ENCODE measurements at places on chromosomes 13 and 19. TPM values are rescaled to one million over a fixed set of nuclear protein-coding genes. Genes with fewer than 3 reads are reported as not detected.
A peak's percentile ranks its signal among the peaks of the same experiment; 100 is the strongest.

GRCh38 chr19:42075364-42075615 is 676 bp upstream of the ZNF574 start:
- H3K4me3 ChIP-seq, result peak overlapping the region; percentile 29
- no peaks in the 10 kb centered on the region for H3K27me3 ChIP-seq
- peaks cover 10% of the 10 kb centered on the region for H3K36me3 ChIP-seq
- no peak for DNase-seq
- H3K4me1 ChIP-seq, result peaks cover 19% of the 10 kb centered on the region

DNA sequence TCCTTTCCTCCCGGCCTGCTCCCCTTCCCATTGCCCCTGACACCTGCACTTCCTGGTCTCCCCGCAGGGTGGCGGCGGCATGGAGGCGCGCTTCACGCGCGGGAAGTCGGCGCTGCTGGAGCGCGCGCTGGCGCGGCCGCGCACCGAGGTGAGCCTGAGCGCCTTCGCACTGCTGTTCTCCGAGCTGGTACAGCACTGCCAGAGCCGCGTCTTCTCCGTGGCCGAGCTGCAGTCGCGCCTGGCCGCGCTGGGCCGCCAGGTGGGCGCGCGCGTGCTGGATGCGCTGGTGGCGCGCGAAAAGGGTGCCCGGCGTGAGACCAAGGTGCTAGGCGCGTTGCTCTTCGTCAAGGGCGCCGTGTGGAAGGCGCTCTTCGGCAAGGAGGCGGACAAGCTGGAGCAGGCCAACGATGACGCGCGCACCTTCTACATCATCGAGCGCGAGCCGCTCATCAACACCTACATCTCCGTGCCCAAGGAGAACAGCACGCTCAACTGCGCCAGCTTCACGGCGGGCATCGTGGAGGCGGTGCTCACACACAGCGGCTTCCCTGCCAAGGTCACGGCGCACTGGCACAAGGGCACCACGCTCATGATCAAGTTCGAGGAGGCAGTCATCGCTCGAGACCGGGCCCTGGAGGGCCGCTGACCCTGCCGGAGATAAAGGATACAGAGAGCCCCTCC is 1.7 kb downstream of the TRAPPC5 start:
- peaks cover 2% of the 10 kb centered on the region for H3K36me3 ChIP-seq
- no peak overlapping the region for H3K27ac ChIP-seq
- no peak overlapping the region for H3K4me3 ChIP-seq
- no peak for DNase-seq

DNA sequence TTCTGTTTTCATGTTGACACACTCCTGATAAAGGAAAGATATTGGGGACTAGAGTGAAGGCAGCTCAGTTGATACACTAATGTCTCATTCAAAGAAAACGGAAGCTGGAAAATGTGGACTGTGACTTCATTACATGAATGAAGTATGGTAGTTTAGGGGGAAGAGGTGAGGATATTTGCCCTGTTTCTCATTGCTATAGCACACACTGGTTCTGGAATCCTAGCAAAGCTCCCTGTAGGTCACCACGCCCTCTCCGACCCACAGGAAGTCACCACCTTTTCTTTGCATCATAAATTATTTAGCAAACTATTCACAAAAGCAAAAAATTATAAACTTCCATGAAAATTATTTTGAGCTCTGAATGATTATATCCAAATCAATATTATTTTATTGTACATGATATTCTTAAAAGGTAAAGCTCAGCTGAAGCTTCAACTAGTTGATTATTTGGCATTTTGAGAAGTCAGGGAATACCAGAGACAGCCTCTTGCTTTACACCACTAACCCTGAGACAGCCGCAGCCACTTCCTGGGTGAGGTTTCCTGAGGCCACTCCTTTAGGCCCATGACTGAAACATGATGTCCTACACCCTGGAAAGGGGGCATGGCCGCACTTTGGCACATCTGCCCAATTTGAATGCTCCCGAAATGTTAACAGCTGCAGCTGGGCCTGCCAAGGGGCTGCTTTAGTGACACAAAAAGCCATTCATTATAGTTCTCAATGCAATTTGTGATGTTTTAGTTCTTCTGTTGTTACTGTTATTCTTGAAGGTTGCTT is 50.0 kb upstream of the WDFY2 start:
- H3K27me3 ChIP-seq, result no peaks in the 10 kb centered on the region
- DNase-seq, result no peak
- H3K27ac ChIP-seq, result no peak overlapping the region

DNA sequence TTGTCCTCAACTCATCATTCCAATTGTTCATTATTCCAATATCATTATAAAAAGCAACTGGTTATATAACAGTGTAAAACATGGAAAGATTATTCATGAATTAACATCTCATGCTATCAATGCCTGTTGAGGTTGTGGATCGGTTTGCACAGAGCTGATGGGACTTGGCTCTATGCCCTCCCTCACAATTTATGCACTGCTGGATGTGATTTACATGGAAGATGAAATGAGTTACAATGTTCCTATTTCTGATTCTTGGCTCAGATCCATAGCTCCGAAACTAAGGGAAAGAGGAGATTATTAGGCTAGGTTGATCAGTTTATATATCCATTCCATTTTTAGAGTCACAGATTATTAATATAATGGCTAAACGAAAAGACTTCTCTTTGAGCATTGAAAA is 38.6 kb downstream of the SCEL start:
- H3K36me3 ChIP-seq, result no peaks in the 10 kb centered on the region
- H3K4me3 ChIP-seq, result no peak overlapping the region
- H3K27me3 ChIP-seq, result no peaks in the 10 kb centered on the region
- DNase-seq, result no peak
- no peaks in the 10 kb centered on the region for H3K4me1 ChIP-seq
- H3K27ac ChIP-seq, result no peak overlapping the region

Gene GNG7
- 12.9 TPM for total RNA-seq

Gene PNMA8B
- total RNA-seq, result 2.6 TPM

Gene MBD3L3
- not detected for total RNA-seq

Gene SLC25A41
- total RNA-seq, result not detected

Gene IZUMO1
- total RNA-seq, result 14.5 TPM

Data from body of pancreas (tissue), 4 donors.